ENCODE measurements at places on chromosomes 11 and 22.

DNA sequence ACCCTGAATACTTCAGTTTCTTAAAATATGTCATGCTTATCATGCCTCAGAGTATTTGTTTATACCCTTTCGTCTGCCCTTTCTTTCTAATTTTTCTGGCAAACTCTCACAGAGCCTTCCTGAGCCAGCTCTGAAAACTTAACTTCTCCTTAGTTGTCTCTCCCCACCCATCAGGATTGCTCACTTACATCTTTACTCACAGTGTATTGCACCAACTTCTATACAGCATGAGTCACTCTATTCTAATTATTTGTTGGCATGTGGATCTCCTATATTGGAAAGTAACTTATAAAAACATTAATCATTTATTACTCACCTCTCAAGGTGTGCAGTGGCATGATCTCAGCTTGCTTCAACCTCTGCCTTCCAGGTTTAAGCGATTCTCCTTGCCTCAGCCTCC, 114.9 kb downstream of the FANCF start:
- DNase-seq: no peak

- no peak for DNase-seq
These were observed 254.6 kb downstream of the BUD13 start for GRCh38 chr11:116518141-116518540.

- DNase-seq: no peak
These were observed 43.6 kb downstream of the CACNG2 start for GRCh38 chr22:36659762-36660509.

- no peak for DNase-seq
These were observed 31.9 kb downstream of the PDGFB start for GRCh38 chr22:39212721-39213376.

- no peak for DNase-seq
These were observed 6.2 kb downstream of the NAA40 start for GRCh38 chr11:63944987-63945386.

- DNase-seq: no peak
These were observed 6.1 kb downstream of the NUP50 start for GRCh38 chr22:45169591-45170466.

- no peak for DNase-seq
These were observed 85.9 kb downstream of the BUD13 start for GRCh38 chr11:116686866-116687265.

- DNase-seq: no peak
These were observed 50.2 kb upstream of the SLC35C1 start for GRCh38 chr11:45754741-45755140.

GRCh38 chr11:8318536-8318935, 54.9 kb upstream of the LMO1 start:
- DNase-seq: no peak

- DNase-seq: no peak
These were observed 6.9 kb downstream of the SBF2 start for GRCh38 chr11:10287140-10287539.

DNA sequence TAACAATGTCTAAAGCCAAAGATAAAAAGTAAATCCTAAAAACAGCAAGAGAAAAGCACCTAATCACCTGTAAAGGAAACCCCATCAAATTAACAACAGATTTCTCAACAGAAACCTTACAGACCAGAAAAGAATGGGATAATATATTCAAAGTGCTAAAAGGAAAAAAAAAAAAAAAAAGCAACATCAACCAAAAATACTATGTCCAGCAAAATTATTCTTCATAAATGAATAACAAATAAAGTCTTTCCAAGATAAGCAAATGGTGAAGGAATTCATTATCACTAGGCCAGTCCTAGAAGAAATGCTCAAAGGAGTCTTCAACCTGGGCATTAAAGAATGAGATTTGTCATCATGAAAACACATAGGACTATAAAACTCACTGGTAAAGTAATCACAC, 192.0 kb upstream of the UBASH3B start:
- no peak for DNase-seq

DNA sequence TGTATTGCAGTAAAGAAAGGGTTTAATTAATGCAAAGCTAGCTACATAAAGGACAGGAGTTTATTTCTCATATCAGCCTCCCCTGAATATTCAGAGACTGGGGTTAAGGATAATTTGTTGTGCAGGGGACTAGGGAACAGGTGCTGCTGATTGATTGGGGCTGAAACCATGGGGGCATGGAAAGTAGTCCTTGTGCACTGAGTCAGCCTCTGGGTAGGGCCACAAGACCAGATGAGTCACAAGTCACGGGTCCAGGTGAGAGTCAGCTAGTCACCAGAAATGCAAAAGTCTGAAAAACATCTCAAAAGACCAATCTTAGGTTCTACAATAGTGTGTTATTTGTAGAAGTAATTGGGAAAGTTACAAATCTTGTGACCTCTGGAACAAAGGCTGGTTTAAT, 32.9 kb upstream of the SYT13 start:
- no peak for DNase-seq

DNA sequence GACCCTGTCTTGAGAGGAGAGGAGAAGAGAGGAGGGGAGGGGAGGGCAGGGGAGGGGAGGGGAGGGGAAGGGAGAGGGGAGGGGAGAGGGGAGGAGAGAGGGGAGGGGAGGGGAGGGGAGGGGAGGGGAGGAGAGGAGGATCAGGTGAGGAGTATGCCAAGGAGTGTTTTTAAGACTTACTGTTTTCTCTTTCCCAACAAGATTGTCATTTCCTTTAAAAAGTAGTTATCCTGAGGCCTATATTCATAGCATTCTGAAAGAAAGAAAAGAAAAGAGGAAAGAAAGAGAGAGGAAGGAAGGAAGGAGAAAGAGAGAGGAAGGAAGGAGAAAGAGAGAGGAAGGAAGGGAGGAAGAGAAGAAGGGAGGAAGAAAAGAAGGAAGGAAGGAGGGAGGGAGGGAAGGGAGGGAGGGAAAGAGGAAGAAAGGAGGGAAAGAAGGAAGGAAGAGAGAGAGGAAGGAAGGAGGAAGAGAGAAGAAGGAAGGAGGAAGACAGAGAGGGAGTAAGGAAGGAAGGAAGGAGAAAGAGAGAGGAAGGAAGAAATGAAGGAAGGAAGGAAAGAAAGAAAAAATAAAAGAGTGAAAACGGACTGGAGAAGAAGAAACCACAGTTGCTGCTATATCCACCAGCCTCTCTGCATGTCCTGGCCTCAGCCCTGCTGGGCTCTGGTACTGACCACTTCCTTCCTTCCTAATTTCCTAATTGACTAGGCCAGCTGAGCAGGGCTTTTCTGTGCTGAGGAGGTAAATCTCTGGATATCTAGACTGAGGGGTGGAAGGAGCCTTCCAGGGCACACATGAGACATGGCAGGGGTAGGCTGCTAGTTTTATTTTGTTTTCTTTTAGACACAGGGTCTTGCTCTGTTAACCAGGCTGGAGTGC, 1.1 kb upstream of the SAA1 start:
- DNase-seq: no peak

DNA sequence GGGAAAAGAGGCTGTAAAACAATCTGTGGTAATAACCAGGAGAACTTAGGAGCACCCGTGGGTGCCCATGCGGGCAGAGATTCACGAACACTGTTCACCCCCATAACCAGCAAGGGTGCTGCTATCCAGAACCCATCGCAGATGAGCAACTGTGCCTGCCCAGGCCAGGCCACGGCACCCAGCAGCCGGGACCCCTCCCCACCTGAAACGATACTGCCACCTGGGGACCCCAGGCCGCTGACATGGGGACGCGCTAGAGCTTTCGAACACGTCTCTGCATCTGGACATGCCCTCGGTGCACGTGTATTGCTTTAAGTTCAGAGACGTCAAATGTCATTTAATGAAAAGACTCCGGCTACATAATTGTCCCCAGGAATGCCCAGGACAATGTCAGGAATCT, 14.3 kb upstream of the MUC2 start:
- no peak for DNase-seq

GRCh38 chr11:84740050-84740449, 887.1 kb downstream of the DLG2 start:
- no peak for DNase-seq

DNA sequence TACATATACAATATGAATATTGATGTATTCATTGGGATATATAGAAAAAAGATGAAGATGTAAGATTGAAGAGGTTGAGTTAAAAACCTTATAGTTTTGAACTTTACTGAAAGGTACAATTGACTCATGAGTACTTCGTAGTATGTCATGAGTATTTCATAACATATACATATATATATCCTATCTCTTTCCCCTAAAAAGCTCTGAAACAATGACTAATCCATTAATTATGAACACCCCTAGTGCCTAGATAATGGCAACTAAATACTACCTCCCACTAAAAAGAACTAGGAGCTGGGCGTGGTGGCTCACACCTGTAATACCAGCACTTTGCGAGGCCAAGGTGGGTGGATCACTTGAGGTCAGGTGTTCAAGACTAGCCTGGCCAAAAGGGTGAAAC, 31.5 kb downstream of the SLC35F2 start:
- DNase-seq: no peak

- no peak for DNase-seq
These were observed 74.7 kb downstream of the MN1 start for GRCh38 chr22:27726686-27727449.

DNA sequence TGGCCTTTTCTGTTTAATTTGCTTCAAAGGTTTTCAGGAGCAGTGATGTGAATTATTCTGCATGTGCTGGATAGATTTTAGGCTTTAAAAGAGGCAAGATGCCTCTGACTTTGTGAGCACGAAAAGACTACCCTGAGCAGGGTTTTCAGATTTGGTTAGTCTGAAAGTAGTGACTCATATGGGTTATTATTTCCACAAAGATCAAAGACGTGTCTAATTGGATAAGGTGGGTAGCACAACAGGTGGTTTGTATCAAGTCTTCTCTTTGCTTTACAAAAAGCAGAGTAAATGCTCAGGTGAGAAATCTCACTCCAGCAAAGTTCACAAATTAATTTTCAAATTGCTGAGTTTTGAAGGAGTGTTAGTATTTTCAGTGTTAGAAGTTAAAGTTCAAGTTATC, 37.6 kb upstream of the DBX1 start:
- no peak for DNase-seq

GRCh38 chr11:14641801-14642200, 1.8 kb upstream of the PDE3B start:
- no peak for DNase-seq

GRCh38 chr11:108341654-108342053, 118.8 kb downstream of the ATM start:
- DNase-seq: no peak

DNA sequence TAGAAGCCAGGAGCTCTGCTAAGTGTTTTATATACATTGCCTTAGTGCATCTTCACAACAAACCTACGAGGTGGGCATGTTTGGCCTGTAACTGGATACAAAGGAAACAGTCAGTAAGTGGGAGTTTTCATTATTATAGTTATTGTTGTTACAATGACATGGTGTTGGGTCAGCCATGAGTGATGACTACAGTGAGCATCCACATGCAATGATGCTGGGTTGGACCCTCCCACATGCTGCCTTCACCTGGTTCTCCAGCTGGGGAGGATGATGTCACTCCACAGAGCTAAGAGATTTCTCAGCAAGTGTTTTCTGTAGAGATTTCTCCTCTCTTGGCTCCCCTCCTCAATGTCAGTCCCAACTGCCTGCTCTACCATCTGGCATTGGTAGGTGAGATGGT, 59.3 kb downstream of the EHF start:
- no peak for DNase-seq

DNA sequence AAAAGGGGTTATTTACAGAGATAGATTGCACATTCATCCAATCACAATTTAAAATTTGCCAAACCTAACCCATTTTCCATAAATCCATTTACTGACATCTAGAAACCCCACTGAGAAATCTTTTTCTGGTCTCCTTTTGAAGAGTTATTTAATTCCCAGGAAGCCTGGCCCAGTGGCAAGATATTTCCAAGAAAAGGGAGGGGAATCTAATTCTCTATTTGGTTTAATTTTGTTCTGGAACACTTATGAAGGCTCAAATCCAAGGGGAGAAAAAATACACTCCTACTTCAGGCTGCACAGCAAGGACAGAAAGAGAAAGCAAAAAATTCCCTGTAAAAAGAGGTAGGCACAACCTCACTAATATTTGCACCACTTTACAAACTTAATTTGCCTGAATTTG, 88.2 kb upstream of the LDLRAD3 start:
- no peak for DNase-seq

DNA sequence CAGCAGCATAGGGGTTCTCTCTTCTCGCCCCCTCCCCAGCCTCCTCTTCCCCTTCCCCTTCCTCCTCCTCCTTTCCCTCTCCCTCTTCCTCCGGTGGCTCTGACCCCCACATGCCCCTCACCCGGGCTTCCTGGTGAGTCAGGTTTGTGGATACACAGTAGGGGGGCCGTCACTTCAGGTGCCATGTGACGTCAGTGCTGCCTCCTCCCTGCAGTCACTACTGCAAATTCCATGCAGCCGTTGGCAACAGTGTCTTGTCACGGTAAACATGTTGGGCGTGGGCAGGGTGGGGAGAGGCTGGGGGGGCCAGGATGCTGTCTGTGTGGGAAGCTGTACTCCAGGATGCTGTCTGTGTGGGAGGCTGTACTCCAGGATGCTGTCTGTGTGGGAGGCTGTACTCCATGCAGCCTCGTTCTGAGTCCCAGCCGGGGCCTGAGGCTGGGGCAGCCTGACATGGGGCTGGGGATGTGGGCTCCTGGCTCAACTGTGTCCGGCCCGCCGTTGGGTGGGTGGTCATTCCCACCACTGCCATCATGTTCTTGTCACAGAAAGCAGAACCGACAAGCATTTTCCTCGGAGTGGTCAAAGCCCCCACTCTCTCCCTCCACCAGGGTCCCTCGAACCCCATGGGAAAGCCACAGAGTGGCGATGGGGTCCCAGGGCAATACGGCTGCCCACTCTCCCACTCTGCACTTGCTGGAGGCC, 2.4 kb upstream of the MUC2 start:
- no peak for DNase-seq

- peak; percentile 30 for DNase-seq
These were observed 456 bp downstream of the AAMDC start for GRCh38 chr11:77821349-77821851.

GRCh38 chr11:10752486-10752885, 1.4 kb downstream of the CTR9 start:
- no peak for DNase-seq

- DNase-seq: no peak
These were observed 1.4 kb downstream of the MICAL2 start for GRCh38 chr11:12111549-12112520.

DNA sequence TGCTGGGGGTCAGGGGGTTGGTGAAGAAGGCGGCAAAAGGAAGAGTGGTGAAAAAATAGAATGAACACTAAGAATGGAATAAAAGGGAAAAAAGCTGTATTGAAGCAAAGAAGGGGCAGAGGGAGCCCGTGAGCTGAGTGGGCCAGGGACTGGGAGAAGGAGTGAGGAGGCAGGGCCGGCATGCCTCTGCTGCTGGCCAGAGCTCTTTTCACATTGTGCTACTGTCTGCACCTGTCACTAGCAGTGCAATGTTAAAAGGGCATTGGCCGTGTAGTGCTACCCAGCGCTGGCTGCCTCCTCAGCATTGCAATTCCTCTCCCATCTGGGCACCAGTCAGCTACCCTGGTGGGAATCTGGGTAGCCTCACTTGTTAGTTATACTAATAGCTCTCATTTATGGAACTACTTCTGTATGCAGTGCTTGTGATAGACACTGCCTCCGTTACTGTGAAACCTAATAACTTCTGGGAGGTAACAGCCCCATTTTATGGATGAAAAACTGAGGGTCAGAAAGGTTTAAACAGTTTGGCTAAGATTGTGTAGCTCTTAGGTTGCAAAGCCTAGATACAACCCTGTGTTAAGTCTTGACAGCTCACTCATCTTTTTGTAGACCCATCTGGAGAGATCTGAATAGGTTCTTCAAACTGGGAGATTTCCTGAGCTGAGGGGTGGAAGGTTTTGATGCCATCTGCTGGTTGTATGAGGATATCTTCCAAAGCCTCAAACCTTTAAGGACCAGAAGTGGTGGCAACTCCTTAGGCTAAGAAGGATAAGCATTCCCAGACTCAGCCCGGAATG, 8.5 kb downstream of the YPEL4 start:
- no peak for DNase-seq

- DNase-seq: no peak
These were observed 206.9 kb downstream of the CADM1 start for GRCh38 chr11:115297330-115297729.
